ENCODE measurements at places on chromosomes 5 and 9. TPM values are rescaled to one million over a fixed set of nuclear protein-coding genes. Genes with fewer than 3 reads are reported as not detected.

The GALT gene
- total RNA-seq = 61.6 TPM

The SV2C gene
- 0.23 TPM for total RNA-seq

DNA sequence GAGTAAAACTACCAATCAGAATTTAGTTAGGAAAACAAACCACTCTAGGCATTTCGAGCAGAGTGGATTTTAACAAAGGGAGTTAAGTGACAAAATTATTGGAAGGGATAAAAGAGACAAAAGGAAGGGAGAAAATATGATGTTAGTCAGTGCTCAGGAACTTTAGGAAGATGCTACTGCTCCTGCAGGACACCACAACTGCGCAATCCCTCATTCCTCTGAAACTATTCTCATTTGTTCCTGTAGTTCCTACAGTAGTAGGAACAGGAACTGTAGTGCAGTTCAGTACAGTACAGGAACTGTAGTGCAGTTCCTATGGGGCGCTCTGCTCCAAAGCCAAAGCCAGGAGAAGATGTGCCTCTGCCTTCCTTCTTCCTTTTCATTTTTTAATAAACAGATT lies 29.9 kb upstream of the MEGF10 start:
- no peaks in the 10 kb centered on the region for H3K36me3 ChIP-seq
- H3K4me3 ChIP-seq = no peak overlapping the region
- H3K4me1 ChIP-seq = no peaks in the 10 kb centered on the region
- H3K27me3 ChIP-seq = peaks cover 10% of the 10 kb centered on the region
- DNase-seq = no peak

GRCh38 chr9:134299068-134299467 lies 27.2 kb upstream of the RXRA start:
- H3K27me3 ChIP-seq = peaks cover 12% of the 10 kb centered on the region
- no peak overlapping the region for H3K27ac ChIP-seq
- H3K36me3 ChIP-seq = no peaks in the 10 kb centered on the region
- no peak for DNase-seq
- no peak overlapping the region for H3K4me3 ChIP-seq

DNA sequence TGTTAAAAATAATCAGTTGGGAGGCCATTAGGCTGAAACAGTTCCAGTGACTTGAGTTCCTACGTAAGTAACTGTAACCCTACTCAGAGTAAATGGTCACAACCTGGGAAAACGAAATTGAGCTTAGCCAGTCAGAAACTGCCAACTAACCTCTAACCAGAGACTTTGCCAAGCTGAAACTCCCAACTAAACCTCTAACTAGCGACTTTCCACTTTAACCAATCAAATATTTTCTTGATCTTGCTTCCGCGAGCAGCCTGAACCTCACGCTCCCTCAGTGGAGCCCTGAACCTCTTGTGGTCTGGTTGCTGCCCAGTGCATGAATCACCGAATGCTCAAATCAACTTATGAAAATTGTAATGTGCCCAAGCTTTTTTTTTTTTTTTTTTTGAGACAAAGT lies 156.2 kb downstream of the MED10 start:
- H3K27me3 ChIP-seq = peaks cover 10% of the 10 kb centered on the region
- no peaks in the 10 kb centered on the region for H3K4me1 ChIP-seq
- peak; percentile 5 for DNase-seq
- no peak overlapping the region for H3K4me3 ChIP-seq

DNA sequence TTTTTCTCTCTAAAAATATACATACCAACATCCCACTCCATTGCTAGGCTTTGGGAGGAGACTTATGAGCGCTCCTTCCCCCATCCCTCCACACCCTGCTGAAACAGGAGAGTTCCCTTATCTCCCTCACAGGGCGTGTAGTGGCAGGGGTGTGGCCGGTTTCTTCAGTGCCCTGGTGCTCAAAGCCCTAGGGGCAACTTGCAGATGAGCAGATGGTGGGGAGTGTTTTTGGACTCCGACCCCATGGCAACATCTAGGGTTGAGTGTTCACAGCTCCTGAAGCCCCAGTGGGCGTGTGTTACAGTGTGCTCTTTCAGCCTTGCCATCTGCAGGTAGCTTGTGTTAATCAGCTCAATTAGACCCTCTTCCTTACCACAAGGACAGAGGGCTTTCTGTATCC lies 409.5 kb downstream of the MAT2B start:
- no peaks in the 10 kb centered on the region for H3K4me1 ChIP-seq
- no peaks in the 10 kb centered on the region for H3K36me3 ChIP-seq
- H3K27ac ChIP-seq = no peak overlapping the region
- no peaks in the 10 kb centered on the region for H3K27me3 ChIP-seq
- no peak overlapping the region for H3K4me3 ChIP-seq
- no peak for DNase-seq

Measured in activated T-cell treated with anti-CD3 and anti-CD28 coated beads, Interleukin-2, amount 50 U/mL, for 72 hours (primary cell).